ENCODE measurements at places on chromosomes 5 and 9.

DNA sequence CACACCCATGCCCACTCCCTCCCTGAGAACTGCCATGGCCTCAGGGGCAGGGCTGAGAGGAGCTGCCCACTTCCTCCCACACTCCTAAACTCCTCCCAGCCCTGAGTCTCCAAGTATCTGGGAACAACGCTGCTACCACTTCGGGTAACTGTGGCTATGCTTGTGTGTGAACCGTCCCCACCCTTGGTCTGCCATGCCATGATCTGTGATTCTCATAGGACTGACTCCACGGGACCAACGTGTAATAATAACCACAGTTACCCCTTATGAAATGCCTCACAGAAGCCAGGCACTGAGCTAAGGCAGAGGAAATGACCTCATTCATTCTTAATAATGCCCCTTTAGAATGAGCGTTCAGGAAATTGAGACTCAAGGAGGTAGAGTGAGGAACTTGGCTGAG, 103.9 kb upstream of the SMIM23 start:
- no peak for DNase-seq

DNA sequence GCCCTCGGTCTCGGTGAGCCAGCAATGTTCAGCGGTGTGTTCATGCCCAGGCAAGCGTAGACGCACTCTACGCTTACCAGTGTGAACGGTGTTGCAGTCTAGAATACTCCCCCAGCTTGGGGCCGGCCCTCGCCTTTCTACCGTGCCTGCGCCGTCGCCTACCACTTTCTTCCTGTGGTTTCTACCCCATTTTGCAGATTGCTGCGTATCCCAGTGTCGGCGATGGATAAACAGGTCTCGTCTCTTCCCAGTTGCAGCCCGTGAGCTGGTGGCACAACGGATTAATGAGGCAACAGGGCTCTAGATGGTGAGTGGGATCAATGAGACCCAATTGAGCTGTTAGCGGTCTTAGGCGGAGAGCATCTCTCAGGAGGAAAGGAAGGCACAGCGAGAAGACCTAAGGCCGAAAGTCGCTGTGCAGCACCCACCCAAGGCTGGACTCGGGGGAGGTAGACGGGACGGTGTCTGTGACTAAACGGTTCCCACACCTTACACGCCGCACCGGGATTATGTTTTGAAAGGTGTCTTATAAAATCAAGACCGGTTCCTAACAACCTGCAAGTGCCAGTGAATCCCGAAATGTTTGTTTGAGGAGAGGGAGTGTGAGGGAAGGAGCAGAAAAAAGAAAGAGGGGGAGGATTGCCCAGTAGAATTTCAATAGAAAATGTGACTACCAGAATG, 5.8 kb downstream of the OTP start:
- DNase-seq = no peak

GRCh38 chr9:2198956-2199635, 183.9 kb downstream of the SMARCA2 start:
- no peak for DNase-seq

- no peak for DNase-seq
Observed at GRCh38 chr9:69317081-69317480, 7.9 kb upstream of the ENTREP1 start.

DNA sequence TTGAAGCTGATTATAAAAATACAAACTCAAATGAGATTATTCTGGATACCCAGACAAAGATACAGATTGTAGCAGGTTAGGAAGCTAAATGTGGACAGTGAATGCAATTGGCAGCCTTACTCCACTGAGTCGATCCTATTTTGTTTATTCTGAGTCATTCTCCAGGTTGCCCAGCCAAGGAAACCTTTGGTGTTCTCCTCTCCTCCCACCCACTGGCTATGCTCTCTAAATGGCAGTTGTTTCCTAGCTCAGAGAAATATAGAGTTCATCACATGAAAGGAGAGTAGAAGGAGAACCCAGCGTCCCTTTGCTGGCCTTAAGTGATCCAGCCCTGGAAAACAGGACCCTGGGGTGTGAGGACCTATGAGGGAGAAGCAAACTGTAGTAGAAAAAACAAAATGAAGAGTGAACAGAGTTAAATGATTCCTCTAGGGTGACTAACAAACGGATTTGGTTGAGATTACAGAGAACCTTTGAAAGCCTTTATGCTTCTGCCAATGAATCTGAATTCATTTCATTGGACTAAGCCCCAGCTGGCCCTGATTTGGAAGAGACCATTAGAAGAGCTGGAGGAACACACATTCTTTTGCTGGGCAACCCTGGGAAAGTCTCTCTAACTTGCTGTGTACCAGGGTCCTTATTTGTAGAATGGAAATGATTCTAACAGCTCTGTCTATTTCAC, 95.1 kb downstream of the BRINP1 start:
- DNase-seq = no peak
